Smooth muscle cell of the coronary artery (primary cell): ENCODE measurements at places on chromosomes 7 and 10. TPM values are rescaled to one million over a fixed set of nuclear protein-coding genes. Genes with fewer than 3 reads are reported as not detected.

Gene CCDC3
- total RNA-seq = 0.15 and 0.47 TPM in 2 replicates

Gene OR2A1
- total RNA-seq = 0.08 and 0.12 TPM in 2 replicates

Gene ANKRD61
- 0.15 and 0.35 TPM in 2 replicates for total RNA-seq

Gene RFC2
- 13.3 and 18.2 TPM in 2 replicates for total RNA-seq

Gene APBB1IP
- total RNA-seq = 5.9 TPM in 1 of 2 replicates, not detected in the other
